ENCODE measurements at places on chromosomes 6 and 20.

DNA sequence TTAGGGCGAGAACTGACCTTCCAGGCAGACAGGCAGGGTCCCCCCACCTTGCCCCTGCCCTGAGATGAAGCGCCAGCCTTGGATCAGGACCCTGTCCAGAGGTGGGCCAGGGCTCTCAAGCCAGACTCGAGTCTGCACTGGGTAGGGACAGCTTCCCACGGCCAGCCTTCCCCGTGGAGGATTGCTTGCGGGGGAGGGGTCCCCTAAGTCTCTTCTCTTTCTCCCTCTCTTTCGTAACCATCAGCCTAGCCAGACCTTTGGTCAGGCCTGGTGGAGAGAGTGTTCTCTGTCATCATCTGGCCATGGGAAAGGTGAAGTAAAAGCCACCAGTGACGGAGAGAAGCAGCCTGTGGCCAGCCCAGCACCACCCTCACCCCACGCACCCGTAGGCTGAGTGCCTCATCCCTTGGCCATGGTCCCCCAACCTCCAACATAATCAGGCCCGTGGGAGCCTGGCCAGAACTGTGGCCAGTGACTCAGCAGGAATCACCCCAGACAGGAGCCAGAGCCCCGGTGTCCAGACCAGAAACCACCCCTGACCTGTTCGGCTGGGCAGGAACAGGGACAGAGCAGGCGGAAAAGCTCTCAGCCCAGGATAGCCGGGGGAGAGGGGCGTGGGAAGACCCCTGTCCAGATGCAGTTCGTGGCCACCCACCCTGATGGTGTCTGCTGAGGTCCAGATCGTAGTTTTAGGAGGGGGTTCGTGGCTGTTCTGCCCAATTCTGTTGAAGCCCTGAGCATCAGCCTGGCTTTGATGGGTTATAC, 47.1 kb downstream of the SNAI1 start:
- no peak for DNase-seq
- no peaks in the 10 kb centered on the region for H3K27me3 ChIP-seq
- H3K4me1 ChIP-seq: peaks cover 3% of the 10 kb centered on the region
- no peak overlapping the region for H3K4me3 ChIP-seq

GRCh38 chr6:157432231-157432891, 51.4 kb downstream of the ZDHHC14 start:
- H3K4me3 ChIP-seq: no peak overlapping the region
- no peak overlapping the region for H3K27ac ChIP-seq
- DNase-seq: no peak
- H3K27me3 ChIP-seq: no peaks in the 10 kb centered on the region

DNA sequence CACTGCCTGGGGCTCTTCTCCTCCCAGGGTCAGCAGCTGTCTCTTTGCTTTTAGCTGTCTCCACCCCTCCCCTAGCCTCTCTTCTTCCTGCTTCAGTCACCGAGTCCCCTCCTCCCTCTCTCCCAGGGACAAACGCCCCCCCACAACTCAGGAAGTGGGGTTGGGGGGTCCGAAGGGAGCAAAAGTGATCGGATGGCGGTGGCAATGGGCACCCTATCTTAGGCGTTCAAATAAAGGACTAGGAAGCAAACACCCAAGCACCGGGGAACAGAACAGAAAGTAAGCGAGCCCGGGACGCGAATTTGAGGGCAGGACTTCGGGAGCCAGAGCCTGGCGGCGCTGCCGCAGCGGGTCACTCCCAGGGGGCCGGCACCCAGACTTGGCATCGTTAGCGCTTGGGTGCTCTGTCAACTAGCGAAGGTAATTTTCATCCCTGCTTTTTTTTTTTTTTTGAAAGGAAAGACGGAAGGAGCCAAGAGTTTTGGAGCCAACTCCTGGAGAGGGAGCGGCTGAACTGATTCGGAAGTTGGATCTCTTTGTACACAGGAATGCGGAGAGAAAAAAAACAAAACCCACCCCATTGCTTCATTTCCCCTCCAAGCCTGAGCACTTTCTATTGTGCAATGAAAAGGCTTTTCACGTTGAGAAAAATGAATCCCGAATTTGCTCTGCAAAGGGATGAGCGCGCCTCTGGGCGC, 815 bp upstream of the ITPR3 start:
- peak overlapping the region; percentile 89 for H3K27ac ChIP-seq
- DNase-seq: peak; percentile 67
- H3K36me3 ChIP-seq: peaks cover 6% of the 10 kb centered on the region
- no peaks in the 10 kb centered on the region for H3K27me3 ChIP-seq

GRCh38 chr6:50716899-50717509, 3.7 kb downstream of the TFAP2D start:
- no peak overlapping the region for H3K27ac ChIP-seq
- H3K36me3 ChIP-seq: no peaks in the 10 kb centered on the region
- peaks cover 19% of the 10 kb centered on the region for H3K27me3 ChIP-seq

- H3K27me3 ChIP-seq: no peaks in the 10 kb centered on the region
- H3K4me3 ChIP-seq: no peak overlapping the region
- H3K27ac ChIP-seq: peak overlapping the region; percentile 19
- H3K4me1 ChIP-seq: no peaks in the 10 kb centered on the region
Observed at GRCh38 chr6:130147111-130147510, 75.6 kb downstream of the SAMD3 start.

GRCh38 chr6:120230008-120230407, 880.4 kb upstream of the MAN1A1 start:
- H3K4me1 ChIP-seq: no peaks in the 10 kb centered on the region
- no peak overlapping the region for H3K4me3 ChIP-seq
- no peaks in the 10 kb centered on the region for H3K36me3 ChIP-seq
- no peak overlapping the region for H3K27ac ChIP-seq
- no peak for DNase-seq
- H3K27me3 ChIP-seq: no peaks in the 10 kb centered on the region

DNA sequence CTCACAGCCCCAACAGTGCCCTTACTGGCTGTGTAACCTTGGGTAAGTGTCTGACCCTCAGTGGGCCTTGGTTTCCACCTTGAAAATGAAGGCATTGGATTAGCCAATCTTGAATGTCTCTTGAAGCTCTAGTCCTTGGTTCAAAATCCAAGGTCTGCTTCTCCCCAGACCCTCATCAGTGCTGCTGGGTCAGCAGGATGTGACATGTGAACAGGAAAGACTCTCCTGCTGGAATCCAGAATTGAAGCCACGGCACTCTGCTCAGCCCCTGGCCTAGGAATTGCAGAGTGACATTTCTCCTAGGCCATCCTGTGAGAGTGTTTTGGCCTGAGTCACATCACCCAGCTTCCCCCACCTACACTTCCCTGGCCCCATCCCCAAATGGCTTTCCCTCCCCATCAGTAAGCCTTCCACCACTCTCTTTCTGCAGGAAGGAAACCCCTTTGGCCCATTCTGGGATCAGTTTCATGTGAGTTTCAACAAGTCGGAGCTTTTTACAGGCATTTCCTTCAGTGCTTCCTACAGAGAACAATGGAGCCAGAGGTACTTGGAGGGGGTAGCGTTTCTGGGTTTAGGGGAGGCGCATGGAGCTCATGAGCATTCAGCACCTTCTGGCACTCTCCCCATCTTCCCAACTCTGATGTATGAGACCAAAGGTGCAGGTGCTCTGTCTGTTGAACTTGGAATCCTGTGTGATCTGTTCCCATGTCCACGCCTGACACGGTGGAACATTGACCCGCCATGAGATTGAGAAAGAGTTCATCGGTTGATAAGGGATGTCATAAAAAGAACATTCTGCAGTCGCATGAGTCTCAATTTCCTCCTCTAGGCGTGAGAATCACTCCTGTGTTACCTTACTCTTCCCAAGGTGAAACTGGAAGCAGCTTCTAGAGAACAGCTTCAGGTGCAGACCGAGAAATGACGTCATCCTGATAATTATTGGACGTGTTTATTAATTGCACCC, 8.8 kb downstream of the POFUT1 start:
- no peaks in the 10 kb centered on the region for H3K27me3 ChIP-seq
- no peak for DNase-seq
- no peak overlapping the region for H3K27ac ChIP-seq

GRCh38 chr20:33095249-33095648, 15.8 kb downstream of the BPIFB4 start:
- no peak overlapping the region for H3K27ac ChIP-seq
- H3K4me3 ChIP-seq: no peak overlapping the region
- H3K36me3 ChIP-seq: no peaks in the 10 kb centered on the region
- no peaks in the 10 kb centered on the region for H3K4me1 ChIP-seq
- no peaks in the 10 kb centered on the region for H3K27me3 ChIP-seq

GRCh38 chr6:26363882-26364701, 906 bp upstream of the BTN3A2 start:
- H3K4me1 ChIP-seq: peaks cover 30% of the 10 kb centered on the region
- peak overlapping the region; percentile 74 for H3K4me3 ChIP-seq
- peaks cover 2% of the 10 kb centered on the region for H3K36me3 ChIP-seq
- H3K27ac ChIP-seq: peak overlapping the region; percentile 99
- no peaks in the 10 kb centered on the region for H3K27me3 ChIP-seq

- H3K27ac ChIP-seq: no peak overlapping the region
- no peaks in the 10 kb centered on the region for H3K36me3 ChIP-seq
- no peaks in the 10 kb centered on the region for H3K4me1 ChIP-seq
- H3K4me3 ChIP-seq: no peak overlapping the region
- H3K27me3 ChIP-seq: no peaks in the 10 kb centered on the region
Observed at GRCh38 chr6:122020588-122021264, 378.7 kb upstream of the HSF2 start.

- no peak overlapping the region for H3K4me3 ChIP-seq
- no peaks in the 10 kb centered on the region for H3K4me1 ChIP-seq
- H3K36me3 ChIP-seq: no peaks in the 10 kb centered on the region
- H3K27me3 ChIP-seq: no peaks in the 10 kb centered on the region
- DNase-seq: no peak
- H3K27ac ChIP-seq: no peak overlapping the region
Observed at GRCh38 chr20:50247196-50248094, 56.8 kb downstream of the CEBPB start.

DNA sequence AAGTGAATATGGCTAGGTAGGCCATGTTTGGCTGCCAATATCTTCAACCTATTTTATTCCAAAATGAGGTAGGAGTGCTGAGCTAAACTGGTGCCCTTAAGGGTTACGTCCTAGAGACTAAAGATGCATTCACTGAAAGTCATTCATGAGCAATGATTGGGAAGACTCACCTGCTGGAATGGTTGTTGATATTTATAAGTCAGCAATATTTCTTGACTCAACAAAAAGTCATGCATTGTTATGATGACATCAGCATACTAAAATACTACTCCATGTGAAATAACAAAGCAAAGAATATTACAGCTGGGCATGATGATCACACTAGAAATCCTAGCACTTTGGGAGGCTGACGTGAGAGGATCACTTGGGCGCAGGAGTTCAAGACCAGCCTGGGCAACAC, 17.6 kb upstream of the NUP153 start:
- H3K4me3 ChIP-seq: no peak overlapping the region
- H3K27ac ChIP-seq: no peak overlapping the region
- no peaks in the 10 kb centered on the region for H3K27me3 ChIP-seq

- H3K36me3 ChIP-seq: no peaks in the 10 kb centered on the region
- DNase-seq: no peak
- no peak overlapping the region for H3K4me3 ChIP-seq
Observed at GRCh38 chr6:162849269-162849668, 121.5 kb downstream of the PACRG start.

DNA sequence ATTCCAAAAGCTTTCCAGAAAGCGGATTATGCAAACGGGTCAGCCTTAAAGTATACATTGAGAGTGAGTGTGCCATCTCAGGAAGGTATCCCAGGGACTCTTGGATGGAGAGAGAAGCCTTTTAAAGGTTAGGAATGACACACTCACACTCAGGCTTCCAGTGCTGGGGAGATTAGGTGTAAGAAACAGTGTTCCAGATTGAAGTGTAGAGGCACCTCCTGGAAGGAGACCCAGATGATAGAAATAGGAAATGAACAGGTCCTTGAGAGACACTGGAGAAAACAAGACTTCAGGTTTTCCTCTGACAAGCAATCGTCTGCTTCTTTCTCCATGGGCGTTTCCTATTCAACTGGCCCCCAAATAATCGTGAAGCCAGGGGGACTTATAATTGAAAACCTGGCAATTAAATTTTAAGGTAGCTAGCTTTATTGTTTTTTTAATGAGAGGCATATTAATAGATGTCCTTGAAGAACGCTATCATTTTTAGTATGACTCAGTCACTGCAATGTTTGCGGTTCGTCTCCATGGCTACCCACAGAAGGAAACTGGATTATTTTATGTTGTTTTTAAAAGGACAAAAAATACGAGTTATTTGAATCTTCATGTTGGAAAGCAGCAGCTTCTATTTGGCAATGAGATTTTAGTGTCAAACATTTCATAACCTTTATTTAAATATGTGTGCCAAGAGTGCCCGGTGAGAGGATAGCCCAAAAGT, 85.3 kb downstream of the TRMT6 start:
- H3K36me3 ChIP-seq: no peaks in the 10 kb centered on the region
- no peak for DNase-seq

DNA sequence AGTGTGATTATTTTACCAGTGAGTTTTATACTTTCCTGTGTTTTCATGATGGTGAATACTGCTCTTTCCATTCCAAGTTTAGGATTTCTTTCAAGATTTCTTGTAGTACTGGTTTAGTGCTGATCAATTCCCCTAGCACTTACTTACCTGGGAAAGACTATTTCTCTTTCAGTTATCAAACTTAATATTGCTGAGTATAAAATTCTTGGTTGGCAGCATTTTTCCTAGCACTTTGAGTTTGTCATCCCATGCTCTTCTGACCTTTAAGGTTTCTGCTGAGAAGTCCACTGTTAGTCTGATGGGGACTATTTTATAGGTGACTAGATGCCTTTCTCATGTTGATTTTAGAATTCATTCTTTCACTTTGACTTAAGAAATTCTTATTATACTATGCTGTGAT, 842.8 kb upstream of the CITED2 start:
- no peak overlapping the region for H3K4me3 ChIP-seq
- H3K4me1 ChIP-seq: no peaks in the 10 kb centered on the region
- H3K36me3 ChIP-seq: no peaks in the 10 kb centered on the region
- no peaks in the 10 kb centered on the region for H3K27me3 ChIP-seq

DNA sequence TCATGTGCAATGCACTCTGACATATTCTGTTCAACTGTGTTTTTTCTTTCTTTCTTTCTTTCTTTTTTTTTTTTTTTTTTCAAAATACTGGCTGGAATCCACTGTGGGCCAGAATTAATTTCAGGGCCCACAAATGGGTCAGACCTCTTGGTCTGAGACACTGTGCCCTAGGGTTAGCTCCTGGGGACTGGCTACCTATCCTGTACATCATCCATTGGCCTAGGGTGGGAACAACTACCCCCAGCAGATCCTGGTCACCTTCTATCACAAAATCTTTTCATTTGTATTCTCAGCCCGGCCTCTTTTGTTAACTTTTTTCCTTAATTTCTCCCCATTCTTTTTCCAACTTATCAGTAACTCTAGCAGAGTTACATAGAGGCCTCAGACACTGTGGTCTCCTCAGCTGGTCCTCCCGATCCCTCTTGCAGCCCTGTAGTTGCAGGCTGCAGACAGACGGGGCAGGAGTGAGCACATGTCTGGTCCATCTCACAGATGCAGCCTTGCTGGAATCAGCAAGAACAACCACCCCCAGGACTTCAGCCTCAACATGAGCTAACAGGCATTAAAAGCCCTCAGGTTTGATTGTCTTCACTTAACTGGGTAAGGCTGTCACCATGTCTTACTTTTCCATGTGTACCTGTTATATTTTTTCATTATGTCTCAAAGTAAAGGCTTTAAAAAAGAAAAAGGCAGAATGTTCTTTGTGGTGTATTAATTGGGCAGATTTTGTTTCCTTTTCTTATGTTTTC, 41.3 kb downstream of the TXLNB start:
- H3K4me3 ChIP-seq: no peak overlapping the region
- H3K27ac ChIP-seq: peak overlapping the region; percentile 13
- peaks cover 5% of the 10 kb centered on the region for H3K4me1 ChIP-seq
- DNase-seq: peak; percentile 34
- H3K27me3 ChIP-seq: no peaks in the 10 kb centered on the region

- no peak overlapping the region for H3K4me3 ChIP-seq
- no peaks in the 10 kb centered on the region for H3K36me3 ChIP-seq
- H3K4me1 ChIP-seq: no peaks in the 10 kb centered on the region
- DNase-seq: no peak
Observed at GRCh38 chr20:61810066-61810737, 255.5 kb downstream of the TAF4 start.

GRCh38 chr20:8952721-8953120, 116.2 kb upstream of the PLCB4 start:
- H3K4me3 ChIP-seq: no peak overlapping the region
- H3K27ac ChIP-seq: no peak overlapping the region
- DNase-seq: no peak

Data from natural killer cell (primary cell).